ENCODE measurements at places on chromosomes 3 and 15.

- DNase-seq, result no peak
Observed at GRCh38 chr3:88117683-88118082, 32.1 kb upstream of the C3orf38 start.

GRCh38 chr3:135641761-135642160 is 323.8 kb upstream of the PPP2R3A start:
- no peak for DNase-seq

- no peak for DNase-seq
Observed at GRCh38 chr3:98518816-98519215, 3.9 kb downstream of the CLDND1 start.

DNA sequence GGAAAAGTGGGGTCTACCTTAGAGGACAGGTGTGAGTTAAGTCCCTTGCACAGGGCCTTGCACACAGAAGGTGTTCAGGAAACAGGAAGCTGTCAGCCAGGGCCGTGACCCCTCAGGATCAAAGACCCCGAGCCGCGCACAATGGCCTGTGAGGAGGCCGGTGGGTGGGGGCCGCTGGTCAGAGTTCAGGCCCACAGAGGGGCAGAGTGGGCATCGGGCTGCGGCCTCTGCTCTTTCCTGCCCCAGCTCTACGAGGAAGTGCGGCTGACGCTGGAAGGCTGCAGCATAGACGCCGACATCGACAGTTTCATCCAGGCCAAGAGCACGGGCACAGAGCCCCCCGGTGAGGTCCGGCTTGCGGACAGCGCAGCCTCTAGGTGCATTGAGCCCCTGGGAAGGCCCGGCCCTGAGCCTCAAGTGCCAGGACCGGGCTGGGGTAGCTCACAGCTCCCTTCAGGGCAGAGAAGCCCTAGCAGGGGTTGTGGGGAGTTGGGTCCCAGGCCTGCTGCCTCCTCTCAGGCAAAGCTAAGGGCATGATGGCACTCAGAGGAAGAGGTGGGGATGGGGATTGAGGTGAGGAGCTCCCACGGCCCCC is 37.2 kb downstream of the PSTPIP1 start:
- DNase-seq, result no peak

DNA sequence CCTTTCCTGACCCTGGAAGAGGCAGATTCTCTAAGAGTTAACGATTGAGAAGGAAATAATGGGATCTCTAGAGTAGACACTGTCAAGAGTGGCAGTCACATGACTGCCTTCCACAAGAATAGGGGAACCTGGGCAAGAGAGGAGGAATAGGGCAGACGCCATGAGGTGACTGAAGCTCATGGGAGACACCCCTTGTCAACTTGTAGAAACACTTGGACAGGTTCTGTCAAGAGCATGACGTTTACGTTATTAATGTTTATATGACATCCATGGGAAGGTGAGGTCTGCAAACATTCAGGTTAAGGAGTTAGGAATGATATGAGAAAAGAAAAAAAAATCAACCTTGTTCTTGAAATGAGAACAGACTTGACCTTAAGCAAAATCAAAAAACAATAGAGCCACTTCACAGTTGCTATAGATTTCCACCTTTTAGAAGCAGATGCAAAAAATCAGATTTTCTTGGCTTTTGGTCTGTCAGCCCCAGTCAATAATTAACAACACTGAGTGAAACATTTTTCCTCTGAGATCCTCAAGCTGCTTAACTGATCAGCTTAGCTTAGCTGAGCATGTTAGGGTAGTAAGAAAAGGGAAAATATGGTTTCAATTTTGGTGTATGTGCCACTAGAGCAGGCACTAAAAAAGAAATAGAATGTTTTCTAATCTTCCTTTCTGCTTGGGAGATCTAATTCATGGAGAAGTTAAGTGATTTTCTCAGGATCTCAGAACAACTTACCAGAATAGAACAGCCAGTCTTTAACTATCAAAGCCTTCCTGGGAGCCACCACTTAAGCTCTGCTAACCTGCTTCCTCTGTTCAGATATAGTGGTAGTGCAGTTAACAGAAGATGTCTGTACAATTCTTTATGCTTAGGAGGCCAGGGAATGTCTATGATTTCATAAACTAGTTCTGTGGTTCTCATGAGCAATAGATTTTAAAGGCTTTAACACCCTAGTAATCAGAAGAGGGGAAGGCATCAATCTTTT is 116.9 kb downstream of the B3GALNT1 start:
- DNase-seq, result no peak

DNA sequence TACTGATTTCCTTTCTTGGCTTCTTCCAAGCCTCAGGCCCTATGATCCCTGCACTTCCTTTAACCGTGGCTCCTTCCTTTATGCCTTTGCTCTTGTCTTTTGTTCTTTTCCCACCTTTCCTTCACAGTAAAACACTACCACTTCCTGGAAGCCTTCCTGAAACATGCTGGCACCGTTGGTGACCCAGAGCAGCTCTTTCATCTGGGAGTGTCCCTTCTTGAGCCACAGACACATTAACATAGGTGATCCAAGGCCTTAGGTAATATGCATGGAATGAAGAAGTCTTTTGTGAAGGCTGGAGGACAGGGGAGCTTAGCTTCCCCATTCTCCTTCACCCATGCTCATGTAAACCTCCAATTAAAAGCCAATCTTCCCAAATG is 39.4 kb downstream of the AMOTL2 start:
- DNase-seq, result no peak

DNA sequence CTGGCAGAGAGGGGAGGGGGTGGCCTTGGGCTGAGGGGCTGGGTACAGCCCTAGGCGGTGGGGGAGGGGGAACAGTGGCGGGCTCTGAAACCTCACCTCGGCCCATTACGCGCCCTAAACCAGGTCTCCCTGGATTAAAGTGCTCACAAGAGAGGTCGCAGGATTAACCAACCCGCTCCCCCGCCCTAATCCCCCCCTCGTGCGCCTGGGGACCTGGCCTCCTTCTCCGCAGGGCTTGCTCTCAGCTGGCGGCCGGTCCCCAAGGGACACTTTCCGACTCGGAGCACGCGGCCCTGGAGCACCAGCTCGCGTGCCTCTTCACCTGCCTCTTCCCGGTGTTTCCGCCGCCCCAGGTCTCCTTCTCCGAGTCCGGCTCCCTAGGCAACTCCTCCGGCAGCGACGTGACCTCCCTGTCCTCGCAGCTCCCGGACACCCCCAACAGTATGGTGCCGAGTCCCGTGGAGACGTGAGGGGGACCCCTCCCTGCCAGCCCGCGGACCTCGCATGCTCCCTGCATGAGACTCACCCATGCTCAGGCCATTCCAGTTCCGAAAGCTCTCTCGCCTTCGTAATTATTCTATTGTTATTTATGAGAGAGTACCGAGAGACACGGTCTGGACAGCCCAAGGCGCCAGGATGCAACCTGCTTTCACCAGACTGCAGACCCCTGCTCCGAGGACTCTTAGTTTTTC is 4.9 kb downstream of the ISL2 start:
- no peak for DNase-seq

DNA sequence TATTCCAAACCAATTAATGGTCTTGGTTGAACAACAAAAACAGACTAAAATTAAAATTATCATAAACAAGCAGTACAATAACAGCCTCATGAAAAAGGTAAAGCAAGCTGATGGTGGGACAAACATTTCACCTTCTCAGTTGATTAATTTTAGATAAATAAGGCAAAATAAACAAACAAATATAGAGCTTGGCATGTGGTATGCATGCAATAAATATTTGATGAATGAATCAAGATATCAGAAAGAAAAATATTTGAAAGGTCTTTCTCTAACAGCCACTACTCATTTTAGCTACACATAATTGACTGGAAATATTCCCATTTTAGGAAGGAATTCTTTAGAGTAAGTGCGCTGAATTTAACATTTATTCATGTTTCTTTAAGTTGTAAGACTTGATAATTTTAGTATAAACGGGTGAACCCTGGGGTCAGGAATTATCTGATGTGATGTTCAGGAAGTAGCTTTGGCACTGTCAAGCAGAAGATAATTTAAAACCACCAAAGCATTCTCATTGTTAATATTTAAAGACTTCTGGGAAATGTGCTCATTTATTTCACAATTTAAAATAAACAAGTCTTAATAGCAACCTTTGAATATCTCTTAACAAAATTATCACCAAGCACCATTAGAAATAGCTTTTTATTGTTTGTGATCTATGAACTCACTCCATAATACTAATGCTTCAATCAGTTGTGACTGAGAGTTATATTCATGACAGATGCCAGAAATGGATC is 372.3 kb upstream of the TGFBR2 start:
- no peak for DNase-seq

DNA sequence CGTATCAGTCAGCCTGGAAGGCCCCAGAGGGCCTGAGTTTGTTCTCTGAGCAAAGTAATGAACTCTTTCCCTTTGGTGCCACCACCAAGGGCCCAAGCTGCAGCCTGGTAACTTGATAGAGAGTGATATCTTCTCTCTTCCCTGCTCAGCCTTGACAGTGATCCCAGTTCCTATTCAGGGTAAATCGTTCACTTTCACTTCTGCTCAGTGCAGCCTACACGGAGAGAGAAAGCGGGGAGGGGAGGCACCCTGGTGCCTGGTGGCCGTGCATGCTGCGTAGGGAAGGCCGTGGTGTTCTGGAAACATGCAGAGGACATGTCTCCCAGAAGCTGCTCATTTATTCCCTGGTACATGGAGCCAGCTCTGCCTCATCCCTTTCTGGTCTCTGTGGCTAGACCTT is 54.9 kb downstream of the KIF9 start:
- DNase-seq, result no peak

GRCh38 chr3:72340476-72341379 is 507.5 kb downstream of the SHQ1 start:
- no peak for DNase-seq

GRCh38 chr15:86444527-86444926 is 364.9 kb downstream of the AGBL1 start:
- no peak for DNase-seq

- DNase-seq, result no peak
Observed at GRCh38 chr3:42875325-42876151, at the start of gene CYP8B1. Gene CYP8B1, minus strand, starts transcription at chr3:42875879. Its CDS starts 63 bp downstream, at chr3:42875816.

- DNase-seq, result no peak
Observed at GRCh38 chr3:133788024-133788423, 17.6 kb upstream of the SRPRB start.

- no peak for DNase-seq
Observed at GRCh38 chr15:37691911-37692310, 242.5 kb upstream of the TMCO5A start.

GRCh38 chr3:150447631-150448465 is 39.8 kb downstream of the TSC22D2 start:
- no peak for DNase-seq

GRCh38 chr15:93271871-93272270 is 182.9 kb upstream of the RGMA start:
- no peak for DNase-seq

DNA sequence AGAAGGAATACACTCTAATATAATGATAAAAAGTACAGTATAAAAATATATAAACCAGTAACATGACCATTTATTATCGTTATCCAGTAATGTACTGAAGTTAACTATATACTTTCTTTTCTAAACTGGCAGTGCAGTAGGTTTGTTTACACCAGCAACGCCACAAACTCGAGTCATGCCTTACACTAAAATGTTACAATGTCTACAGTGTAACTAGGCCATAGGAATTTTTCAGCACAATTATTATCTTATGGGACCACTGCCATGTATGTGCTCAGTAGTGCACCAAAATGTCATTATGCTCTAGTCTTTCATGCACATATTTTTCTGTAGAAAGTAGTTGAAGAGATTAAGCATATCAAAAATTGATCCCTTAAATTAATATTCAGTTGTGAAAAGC is 609.8 kb upstream of the BCHE start:
- no peak for DNase-seq

GRCh38 chr15:61910839-61911369 is 149.3 kb downstream of the VPS13C start:
- DNase-seq, result no peak

- no peak for DNase-seq
Observed at GRCh38 chr3:138854940-138855339, 20.2 kb upstream of the PIK3CB start.

GRCh38 chr3:58683466-58683865 is 16.9 kb upstream of the FAM3D start:
- no peak for DNase-seq

- DNase-seq, result no peak
Observed at GRCh38 chr15:81304226-81304625, 19.7 kb downstream of the STARD5 start.

DNA sequence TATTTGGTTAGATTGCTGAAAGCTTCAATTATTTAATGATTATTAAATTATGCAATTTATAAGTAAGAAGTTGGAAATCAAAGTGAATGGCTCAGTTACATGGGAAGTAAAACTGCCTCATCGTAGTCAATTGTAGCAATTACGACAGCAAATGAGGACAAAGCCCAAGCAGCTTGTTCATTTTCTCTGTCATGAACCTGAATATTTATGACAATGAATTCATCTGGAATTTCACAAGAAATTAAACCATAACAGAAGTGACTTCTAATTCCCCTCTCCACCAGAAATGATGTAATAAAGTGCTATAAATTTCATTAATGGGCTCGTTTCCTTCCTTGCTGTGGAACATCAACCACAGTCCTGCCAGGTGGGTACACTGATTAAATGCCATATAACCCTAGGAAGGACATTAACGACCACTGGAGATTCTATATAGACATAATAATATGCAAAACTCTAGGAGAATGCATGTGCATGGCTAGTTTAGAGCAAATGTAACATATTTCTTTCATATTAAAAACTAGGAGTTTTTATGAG is 273.8 kb upstream of the DCBLD2 start:
- DNase-seq, result no peak
